GM20000 (cell line): ENCODE measurements at places on chromosomes 1 and 21.
A peak's percentile ranks its signal among the peaks of the same experiment; 100 is the strongest.

DNA sequence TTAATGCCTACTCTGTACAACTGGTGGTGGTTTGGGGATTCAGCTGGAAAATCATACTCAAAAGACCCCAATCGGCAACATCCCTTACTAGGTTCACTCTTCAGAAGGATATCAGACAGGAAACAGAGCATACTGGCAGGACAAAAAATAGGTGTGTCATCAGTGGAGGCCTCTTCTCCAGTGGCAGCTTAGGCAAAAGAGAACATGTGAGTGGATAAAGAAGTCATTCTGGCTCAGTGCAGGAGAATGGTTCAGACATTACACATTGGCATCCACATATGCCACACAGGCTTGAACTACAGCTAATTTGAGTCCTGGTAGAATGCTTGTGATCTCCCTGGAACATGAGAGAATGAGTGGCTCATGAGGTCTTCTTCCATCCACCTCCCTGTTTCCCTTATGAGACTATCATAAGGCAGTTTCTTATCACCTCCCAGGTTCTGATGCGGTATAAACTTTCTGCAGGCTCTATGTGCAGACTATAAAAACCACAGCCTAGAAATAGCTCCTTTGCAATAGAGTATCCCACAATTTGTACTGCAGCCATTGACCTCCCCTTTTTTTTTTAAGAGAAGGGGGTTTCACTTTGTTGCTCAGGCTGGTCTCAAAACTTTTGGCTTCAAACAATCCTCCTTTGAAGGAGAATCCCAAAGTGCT, 24.7 kb downstream of the VAMP4 start:
- no peak for DNase-seq

GRCh38 chr1:59146651-59147358, 150.1 kb upstream of the FGGY start:
- DNase-seq, result peak; percentile 79

DNA sequence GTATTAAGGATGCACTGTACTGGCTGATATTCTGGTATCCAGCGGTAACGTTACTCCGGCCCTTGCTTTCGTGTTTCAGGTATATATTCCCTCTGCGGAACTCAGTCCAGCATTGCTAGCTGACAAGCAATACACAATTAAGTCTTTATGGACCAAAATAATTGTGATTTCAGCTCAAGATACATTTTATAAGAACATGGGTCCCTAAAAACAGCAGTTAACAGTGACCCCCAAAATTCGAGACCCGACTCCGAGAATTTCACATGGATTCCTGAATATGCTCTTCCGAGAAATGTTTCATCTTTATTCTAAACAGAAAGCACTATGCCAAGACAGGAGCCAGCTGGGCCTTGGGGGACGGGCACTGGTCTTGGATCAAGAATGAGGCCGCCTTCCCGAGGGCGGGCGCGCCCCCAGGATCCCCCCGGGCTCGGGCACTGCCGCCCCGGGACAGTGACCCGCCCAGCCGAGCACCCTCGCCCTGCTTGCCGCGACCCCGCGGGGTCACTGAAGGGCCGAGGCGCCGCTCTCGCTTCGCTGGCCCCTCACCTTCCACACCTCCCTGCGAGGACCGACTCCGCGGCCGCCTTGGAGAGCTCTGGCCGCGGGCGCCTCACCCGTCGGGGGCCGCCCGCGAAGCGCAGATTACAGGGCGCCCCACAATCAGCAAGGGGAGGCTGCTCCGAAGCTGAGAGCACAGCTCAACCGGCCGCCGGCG, 610 bp downstream of the SCYL3 start:
- peak; percentile 25 for DNase-seq

GRCh38 chr1:22594396-22594795, 31.1 kb downstream of the EPHA8 start:
- no peak for DNase-seq

DNA sequence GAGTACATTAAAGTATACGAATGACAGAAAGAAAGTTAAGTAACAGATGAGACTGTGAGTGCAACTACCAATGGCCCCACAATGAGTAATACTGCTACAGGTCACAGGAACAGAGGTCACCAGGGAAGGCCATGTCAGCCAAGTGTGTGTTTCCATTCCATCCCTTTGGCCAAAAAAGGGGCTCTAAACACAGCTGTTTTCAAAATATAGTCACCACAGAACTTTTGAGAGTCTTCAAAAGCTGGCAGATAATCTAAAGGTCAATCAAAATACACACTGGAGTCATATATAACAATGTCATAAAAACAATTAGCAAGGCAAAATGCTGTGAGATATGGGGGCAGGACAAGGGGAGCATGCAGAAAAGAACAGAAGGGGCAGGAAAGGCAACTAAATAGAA, 10.2 kb downstream of the USP24 start:
- peak; percentile 56 for DNase-seq

DNA sequence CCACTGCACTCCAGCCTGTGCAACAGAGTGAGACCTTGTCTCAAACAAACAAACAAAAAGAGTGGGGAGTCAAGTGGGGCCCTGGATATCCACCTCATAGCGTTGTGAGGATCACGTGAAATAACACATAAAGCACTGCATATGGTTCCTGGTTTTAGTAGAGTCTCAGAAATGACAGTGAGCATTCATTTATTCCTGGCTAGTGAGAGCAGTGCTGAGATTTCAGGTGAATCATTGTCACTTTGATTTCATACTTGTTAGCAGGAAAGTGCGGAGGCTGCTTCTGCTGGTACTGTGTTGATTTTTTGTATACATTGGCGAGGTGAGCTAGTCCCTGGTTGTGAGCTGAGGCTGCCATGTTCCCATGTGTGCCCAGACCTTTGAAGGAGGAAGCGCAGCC, 22.9 kb downstream of the ARHGEF10L start:
- DNase-seq, result no peak

DNA sequence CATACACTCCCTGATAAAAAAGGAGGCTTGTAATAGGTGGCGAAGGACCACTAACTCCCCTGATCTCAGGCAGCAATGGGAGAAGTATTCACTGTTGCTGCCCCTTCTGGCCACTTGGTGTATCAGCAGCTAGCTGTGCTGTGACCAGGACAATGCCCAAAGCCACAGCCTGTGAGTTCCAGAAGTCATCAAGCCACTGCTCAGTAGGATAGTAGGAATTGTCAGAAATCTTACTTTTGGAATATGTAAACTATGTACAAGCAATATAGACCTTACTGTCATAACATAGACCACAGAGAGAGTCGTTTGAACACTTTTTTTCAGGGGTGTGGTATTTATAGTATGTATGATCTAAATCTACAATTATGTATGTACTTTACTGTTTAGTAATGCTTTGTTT, 248.3 kb upstream of the CAMK1G start:
- peak; percentile 45 for DNase-seq

- DNase-seq, result no peak
Observed at GRCh38 chr1:60425528-60425927, 352.0 kb upstream of the C1orf87 start.

GRCh38 chr1:201713086-201713810, 115.7 kb upstream of the IPO9 start:
- no peak for DNase-seq

DNA sequence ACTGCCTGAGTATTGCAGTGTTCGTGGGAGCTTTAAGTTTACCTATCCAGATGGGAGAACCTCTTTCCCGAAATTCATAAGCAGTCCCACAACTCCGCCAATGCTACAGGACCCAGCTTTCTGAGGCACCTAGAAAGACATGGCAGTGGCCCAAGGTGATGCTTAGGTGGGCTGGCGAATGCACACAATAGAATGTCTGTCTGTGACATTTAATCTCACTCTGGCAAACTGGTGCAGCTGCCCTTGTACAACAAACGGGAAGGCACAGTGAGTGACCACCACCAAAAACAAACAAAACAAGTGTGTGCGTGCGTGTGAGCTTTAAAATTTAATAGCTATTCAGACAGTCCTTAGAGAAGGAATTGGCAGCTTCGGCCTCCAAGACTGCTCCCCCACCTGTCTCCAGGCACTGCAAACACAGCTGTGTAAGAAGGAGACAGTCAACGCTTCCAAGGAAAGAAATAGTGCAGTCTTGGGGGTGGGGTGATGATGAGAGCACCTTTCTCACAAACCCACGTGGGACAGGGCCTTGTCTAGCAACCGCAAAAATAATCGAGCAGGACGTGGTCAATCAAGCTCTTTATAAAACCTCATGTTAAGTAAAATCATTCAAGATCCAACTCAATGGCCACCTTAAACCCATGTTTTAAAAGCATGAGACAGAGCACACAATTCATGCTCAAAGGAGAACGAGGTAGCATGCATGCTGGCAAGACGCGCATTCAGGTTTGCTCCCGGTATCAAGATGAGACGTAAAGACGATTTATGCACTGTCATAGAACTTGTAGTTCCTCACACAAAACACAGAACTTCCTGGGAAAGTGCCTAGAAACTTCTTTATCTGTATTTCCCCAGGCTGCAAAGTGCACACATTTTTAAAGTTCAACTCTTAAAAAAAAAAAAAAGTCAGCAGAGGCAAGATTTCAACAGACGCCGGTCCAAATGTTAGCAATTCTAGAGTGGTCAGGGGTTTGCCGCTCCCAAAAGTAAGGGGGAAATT, 84.1 kb downstream of the TM2D1 start:
- no peak for DNase-seq

GRCh38 chr1:66374148-66374547, 159.8 kb upstream of the SGIP1 start:
- DNase-seq, result no peak

- DNase-seq, result no peak
Observed at GRCh38 chr1:214833178-214833756, 230.3 kb downstream of the CENPF start.

GRCh38 chr1:174397261-174397660, 50.5 kb upstream of the GPR52 start:
- DNase-seq, result no peak

DNA sequence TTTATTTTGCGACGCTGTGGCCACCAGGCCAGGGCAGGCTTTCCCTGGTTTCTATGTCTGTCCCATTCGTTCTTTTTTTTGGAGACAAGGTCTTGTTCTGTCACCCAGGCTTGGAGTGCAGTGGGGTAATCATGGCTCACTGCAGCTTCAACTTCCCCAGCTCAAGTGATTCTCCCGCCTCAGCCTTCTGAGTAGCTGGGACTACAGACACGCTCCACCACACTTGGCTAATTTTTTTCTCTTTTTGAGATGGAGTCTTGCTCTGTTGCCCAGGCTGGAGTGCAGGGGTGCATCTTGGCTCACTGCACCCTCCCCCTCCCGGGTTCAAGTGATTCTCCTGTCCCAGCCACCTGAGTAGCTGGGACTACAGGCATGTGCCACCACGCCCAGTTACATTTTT, 43.4 kb upstream of the WNT4 start:
- DNase-seq, result no peak
